HL-60 (cell line): ENCODE measurements at places on chromosomes 7 and 10.

GRCh38 chr7:150473902-150474301, 23.5 kb downstream of the GIMAP8 start:
- no peak for DNase-seq

GRCh38 chr10:114631090-114631665, 26.9 kb downstream of the ABLIM1 start:
- no peak for DNase-seq

DNA sequence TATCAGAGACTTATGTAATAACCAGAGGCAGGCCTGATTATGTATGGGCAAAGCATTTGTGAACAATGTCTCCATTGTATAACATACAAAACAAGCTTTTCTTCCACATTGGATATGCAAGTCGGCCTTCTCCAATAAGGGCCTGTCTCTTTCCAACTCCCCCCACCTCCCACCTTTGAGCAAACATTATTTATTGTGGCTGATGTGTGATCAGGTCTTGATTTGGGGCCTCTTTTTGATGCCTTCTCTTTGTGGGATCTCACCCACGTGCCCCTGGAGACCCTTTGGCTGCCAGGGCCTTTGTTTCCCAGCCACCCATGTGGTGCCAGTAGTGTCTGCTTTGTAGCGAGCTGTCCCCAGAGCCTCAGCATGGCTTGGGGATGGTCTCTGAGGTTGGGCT, 53.0 kb downstream of the TCF7L2 start:
- DNase-seq = no peak

DNA sequence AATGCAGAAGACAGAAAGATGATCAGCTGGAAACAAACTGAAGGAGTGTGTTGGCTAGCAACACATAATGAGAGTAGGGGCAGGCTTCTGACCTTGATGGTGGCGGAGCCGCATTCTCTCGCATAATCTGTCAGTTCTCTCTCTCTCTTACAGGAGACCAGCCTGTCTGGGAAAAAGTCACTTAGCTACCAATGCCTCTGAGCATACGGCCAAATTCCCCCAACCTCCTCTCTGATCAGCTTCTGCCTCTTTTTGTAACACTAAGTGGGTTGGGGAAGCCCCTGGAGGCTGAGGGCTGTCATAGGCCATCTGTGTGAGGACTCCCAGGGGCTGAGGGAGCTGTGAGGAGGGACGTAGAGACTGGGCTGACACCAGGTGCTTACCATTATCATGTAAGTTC, 104.6 kb downstream of the HIPK2 start:
- no peak for DNase-seq

- no peak for DNase-seq
These were observed 111.8 kb downstream of the EGFR start for GRCh38 chr7:55130395-55131141.

DNA sequence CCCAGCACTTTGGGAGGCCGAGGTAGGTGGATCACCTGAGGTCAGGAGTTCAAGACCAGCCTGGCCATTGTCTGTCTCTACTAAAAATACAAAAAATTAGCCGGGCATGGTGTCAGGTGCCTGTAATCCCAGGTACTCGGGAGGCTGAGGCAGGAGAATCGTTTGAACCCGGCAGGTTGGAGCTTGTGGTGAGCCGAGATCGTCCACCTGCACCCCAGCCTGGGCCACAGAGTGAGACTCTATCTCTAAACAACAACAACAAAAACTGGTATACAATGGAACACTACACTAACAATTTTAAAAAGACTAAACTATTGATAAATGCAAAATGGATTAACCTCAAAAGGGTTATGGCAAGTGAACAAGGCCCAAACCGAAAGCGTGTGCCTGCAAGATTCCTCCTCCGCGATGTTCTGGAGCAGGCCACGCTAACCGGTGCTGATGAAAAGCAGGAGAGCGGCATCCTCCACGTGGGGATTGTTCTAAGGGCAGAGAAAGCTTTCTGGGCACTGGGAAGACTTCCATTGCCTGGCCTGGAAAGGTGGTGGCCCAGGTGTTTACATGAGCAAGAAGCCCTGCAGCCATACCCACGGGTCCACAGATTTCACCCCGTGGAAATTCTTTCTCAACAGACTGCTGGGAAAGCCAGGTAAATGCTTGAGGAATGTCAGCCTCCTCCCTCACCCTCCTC, 53.8 kb downstream of the PDGFA start:
- no peak for DNase-seq

DNA sequence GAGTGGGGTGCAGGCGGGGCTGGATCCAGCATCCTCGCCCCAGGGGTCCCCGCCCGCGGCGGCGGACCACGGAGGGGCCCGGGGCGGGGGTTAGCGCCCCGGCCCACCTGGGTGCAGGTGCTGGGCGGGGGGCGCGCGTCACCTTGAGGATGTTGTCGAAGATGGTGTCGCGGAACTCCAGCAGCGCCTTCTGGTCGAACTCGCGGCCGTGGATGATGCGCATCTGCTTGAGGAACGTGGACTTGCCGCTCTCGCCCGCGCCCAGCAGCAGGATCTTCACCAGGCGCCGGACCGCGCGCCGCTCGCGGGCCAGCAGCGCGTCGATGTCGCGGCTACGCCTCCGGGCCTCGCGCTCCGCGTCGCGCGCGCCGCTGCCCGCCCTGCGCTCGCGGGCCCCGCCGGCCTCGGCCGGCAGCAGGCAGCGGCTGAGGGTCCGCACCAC, 376 bp downstream of the GNA12 start:
- DNase-seq = no peak

DNA sequence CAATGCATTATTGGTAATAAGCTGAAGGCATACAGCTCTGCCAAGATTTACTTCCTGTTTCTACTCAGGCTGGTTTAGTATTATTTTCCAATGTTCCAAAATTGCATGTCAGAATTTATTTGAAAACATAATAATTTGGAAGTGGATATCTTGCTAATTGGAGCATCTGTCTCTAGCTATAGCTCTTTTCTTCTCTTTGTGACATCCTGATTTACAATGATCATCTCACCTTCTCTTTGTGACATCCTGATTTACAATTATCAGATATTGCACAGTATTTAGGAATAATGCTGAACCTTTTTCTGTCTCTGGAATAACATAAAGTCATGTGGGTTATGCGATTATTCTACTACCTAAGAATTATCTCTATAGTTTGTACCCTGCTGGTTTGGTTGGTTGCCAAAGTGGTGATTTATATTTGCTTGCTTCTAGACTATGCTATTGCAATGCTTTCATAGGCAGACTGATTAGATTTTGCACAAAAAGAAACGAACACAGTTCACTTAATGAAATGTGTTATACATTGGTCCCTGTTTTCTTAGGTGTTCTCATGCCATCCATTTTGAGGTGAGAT, 44.3 kb upstream of the CABCOCO1 start:
- DNase-seq = no peak

- DNase-seq = no peak
These were observed 165.0 kb downstream of the KMT2E start for GRCh38 chr7:105178928-105179541.

DNA sequence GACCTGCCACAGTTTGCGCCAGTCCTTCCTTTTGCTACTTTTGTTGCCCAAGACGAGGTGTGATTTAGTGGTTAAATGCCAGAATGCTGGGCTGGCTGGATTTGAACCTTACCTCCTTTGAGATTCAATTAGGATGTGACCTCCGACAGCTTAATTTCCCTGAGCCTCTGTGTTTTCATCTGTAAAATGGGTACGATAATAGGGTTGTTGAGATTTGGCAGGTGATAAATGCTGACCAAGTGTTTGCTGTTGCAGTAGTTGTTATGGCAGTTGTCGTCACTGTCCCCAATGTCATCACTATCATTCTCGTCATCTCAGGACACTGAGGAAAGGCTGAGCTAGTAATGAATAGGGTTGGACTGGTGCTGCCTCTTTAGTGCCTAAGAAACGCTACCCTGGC, 61.1 kb downstream of the GRK5 start:
- DNase-seq = no peak

- DNase-seq = no peak
These were observed 28.0 kb downstream of the PPP1R3C start for GRCh38 chr10:91604553-91605534.

DNA sequence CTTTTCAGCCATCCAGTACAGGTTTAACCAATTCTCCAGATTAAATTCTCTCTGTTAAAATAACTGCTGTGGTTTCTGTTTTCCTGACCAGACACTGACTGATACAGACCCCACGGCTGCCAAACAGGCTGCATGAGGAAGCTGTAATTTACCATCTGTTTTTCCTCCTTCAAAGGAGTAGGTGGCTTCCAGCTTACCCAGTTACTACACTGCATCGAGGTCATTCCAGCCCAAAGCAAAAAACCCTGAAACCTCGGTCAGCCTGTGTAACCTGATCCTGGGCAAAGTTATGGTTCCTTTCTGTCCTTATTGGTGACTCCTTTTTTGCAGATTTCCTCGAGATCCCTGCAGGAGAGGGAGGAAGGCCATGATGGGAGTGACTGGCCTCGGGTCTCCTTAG, 27.9 kb upstream of the LOXL4 start:
- no peak for DNase-seq

GRCh38 chr7:957418-958220, 3.1 kb upstream of the ADAP1 start:
- DNase-seq = peak; percentile 94

DNA sequence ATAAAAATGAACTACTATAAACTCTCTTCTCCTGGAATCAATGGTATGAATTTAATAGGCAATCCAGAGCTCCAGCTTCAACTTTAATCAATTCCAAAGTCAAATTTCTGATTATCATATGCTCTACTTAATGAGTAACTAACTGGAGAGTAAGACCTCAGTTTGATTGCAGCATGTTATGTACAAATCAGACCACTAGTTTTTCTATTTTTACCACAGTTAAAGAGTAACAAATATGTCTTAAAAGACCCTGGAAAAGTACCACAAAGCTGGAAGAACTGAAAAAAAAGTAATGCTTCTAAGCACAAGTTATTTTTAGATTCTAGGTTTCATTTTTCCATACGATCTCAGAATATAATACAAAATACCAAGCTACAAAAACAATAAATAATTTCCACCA, 56.0 kb upstream of the TNKS2 start:
- no peak for DNase-seq

DNA sequence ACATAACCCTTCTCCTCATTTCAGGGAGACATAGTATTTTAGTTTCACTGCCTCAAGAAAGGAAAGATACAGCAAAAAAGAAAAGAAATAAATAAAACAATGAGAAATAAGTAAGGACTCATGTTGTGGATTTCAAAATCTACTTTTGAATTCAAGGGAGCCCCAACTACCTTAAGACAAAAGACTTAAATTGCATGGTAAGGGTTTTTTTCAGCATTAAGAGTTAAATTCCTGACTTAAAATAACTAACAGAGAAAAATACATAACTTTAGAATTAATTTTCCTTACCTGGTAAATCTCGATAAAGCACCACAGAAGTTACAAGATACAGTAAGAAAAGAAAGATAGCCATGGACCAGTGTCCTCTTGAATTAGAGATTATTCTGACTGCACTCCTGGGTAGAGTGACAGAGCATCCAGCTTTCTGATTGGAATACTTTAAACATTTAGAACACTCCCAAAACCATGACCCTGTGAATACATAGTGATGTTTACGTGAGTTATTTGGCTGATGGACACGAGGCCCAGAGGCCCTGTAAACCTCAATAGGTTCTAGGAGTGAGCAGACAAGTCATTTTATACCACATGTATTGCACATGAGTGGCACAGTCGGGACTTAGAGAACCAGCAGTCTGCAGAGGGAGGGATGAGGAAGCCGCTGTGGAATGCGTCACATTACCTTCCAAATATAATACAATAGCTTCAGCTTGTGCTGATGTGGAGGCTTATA, 292.5 kb upstream of the SEMA3C start:
- DNase-seq = no peak

DNA sequence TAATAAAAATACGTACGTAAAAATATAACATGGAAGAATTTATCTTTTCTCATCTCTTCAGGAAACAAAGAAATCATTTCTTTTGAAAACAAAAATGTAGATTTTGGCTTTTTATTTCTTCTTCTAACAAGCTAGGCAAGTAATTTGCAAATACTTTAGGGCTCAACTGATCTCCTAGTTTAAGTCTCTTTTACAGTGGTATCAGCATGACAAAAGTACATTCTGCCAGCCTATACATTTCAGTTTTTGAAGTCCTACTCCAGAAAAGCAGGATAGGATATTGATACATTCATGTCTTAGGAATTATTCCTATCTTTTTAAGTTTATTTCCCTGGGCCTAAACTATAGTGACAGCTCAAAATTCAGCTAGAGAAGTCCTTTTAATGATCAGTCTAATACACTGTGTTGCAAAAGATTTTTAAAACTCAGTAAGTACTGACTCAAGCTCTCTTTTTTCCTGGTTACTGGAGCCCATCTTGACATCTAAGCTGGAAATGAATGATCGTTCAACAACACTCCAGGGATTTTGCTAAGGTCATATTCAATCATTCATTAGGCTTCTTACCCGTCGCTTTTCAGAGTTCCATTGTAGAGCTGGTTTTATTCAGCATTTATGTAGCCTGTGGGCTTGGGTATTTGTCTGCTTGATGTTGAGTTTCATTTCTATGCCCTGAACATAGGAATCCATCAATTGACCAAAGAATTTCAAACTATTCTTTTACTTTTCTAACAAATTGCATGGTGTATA, 12.2 kb upstream of the FAM53B start:
- no peak for DNase-seq

DNA sequence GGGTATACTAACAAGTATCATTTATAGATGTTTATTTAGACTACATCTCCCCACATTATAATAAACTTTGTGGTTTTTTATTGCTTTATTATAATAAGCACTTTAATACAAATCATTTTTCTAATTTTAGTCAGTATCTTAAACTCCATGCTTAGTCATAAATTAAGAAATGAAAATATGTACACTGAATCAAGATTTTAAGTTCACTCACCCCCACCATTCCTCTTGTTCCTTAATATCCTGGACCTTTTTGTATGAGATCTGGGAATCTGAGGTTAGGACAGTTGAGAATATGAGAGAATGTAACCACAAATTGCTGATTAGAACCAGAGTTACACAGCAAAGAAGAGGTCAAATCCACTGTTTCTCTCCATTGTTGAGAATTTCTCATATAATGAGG, 93.6 kb upstream of the WNT16 start:
- DNase-seq = no peak

- no peak for DNase-seq
These were observed 235.7 kb upstream of the CCDC6 start for GRCh38 chr10:60141896-60142559.

- no peak for DNase-seq
These were observed 75.2 kb upstream of the CELF2 start for GRCh38 chr10:10942441-10942840.
